ENCODE measurements at places on chromosomes 16 and 17. TPM values are rescaled to one million over a fixed set of nuclear protein-coding genes. Genes with fewer than 3 reads are reported as not detected.

DNA sequence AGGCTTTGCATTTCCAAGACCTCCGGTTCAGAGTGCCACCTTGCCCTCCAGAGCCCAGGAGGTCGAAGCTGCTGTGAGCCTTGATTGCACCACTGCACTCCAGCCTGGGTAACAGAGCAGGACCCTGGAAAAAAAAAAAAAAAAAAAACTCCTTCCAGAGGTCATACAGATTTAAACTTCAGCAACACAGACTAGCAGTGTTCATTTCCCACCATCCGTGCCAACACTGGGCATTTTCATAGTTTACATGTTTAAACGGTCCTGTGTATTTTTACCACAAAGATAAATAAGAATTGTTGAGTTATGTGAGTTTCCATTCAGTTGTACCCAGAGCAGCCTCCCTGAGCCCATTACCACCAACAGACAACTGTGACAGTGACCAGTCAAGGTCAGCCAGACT lies 50.4 kb downstream of the ZDHHC7 start:
- no peaks in the 10 kb centered on the region for H3K27me3 ChIP-seq
- H3K36me3 ChIP-seq: no peaks in the 10 kb centered on the region
- H3K4me1 ChIP-seq: no peaks in the 10 kb centered on the region
- DNase-seq: no peak
- no peak overlapping the region for H3K4me3 ChIP-seq

GRCh38 chr17:45353043-45353442 lies 36.2 kb upstream of the MAP3K14 start:
- no peaks in the 10 kb centered on the region for H3K36me3 ChIP-seq
- H3K27me3 ChIP-seq: no peaks in the 10 kb centered on the region
- peaks cover 12% of the 10 kb centered on the region for H3K4me1 ChIP-seq
- H3K27ac ChIP-seq: no peak overlapping the region

The WNK4 gene
- not detected for polyA plus RNA-seq

DNA sequence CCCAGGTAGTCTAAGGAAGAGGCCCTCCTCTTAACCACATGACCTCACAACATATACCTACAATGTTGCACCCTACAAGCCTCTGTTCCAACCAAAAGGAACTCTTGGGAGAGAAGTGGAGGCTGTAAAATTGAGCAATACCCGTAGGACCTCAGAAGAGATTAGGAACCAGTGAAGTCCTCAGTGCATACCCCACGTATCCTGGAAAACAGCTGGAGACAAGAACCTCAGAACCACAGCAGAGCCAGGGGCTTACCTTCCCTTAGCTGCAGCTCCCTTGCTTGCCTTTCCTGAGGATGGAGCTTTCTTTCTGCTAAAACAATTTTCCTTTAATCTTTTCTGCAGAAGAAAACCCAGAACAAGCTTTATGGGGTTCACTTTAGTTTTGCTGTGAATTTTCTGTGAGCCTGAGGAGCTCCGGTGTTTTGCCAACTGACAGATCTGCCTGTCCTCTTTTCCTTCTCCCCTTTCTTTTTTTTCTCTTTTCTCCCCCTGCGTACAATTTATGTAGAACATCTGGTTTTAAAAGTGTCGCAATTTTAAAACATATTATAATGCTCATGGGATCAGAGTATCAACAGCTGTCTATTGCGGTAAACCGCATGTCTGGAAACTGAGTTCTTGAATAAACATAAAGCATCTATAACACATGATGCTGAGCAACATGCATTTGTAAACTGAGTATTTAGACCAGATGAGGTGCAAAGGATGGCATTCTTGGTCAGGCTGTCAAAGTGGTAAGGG lies 226.4 kb upstream of the MAF start:
- no peak overlapping the region for H3K27ac ChIP-seq
- H3K4me3 ChIP-seq: no peak overlapping the region
- H3K4me1 ChIP-seq: no peaks in the 10 kb centered on the region
- H3K36me3 ChIP-seq: no peaks in the 10 kb centered on the region
- H3K27me3 ChIP-seq: no peaks in the 10 kb centered on the region
- DNase-seq: no peak

DNA sequence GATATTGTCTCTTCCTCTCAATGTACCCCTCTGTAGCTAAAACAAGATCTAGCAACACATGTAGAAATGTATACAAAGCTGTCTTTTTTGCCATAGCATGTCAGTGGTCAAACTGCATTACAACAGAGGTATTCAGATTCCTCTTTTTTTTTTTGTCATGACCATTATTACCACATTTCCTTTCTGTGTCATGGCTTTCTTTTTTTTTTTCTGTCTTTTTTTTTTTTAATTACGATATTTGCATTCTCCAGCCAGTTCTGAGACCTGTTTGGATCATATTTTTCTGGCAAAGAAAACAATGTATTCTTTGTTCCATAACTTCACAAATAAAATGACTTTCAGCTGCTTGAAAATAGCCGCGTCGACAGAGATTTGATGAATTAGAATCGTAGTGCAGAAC lies 27.4 kb upstream of the CAPNS2 start:
- H3K4me1 ChIP-seq: peaks cover 27% of the 10 kb centered on the region
- DNase-seq: peak; percentile 88
- no peak overlapping the region for H3K4me3 ChIP-seq
- no peaks in the 10 kb centered on the region for H3K27me3 ChIP-seq

DNA sequence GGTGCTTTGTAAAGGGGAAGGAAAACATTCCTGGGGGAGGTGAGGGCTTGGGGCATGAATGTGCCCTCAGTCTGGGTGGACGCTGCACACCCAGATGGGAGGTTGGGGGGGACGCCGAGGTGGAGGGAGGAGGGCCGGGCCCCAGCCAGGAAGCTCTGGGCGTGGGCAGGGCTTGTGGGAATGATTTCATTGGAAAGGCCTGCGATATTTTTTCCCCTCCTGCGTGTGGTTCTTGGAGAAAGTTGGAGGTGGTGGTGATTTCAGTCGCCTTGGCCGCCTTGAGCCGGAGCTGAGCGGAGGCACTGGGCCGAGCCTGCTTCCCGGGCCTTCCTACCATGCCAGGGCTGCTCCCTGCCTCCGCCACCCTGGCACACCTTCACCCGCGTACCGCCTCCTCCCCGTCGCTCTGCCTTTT lies 26.4 kb upstream of the CLEC18A start:
- H3K4me3 ChIP-seq: no peak overlapping the region
- H3K4me1 ChIP-seq: no peaks in the 10 kb centered on the region
- peaks cover 53% of the 10 kb centered on the region for H3K36me3 ChIP-seq
- H3K27me3 ChIP-seq: no peaks in the 10 kb centered on the region

The CCL4 gene
- polyA plus RNA-seq: 40.6 TPM

- no peak overlapping the region for H3K4me3 ChIP-seq
- no peak for DNase-seq
- no peak overlapping the region for H3K27ac ChIP-seq
- H3K4me1 ChIP-seq: no peaks in the 10 kb centered on the region
- peaks cover 94% of the 10 kb centered on the region for H3K36me3 ChIP-seq
- no peaks in the 10 kb centered on the region for H3K27me3 ChIP-seq
Measured at GRCh38 chr17:74799097-74799496, 23.0 kb upstream of the NAT9 start.

- H3K27me3 ChIP-seq: peaks cover 28% of the 10 kb centered on the region
- DNase-seq: no peak
- H3K4me3 ChIP-seq: no peak overlapping the region
- H3K36me3 ChIP-seq: no peaks in the 10 kb centered on the region
- H3K27ac ChIP-seq: no peak overlapping the region
Measured at GRCh38 chr17:38451840-38452529, 23.7 kb downstream of the ARHGAP23 start.

The DBNDD1 gene
- 0.07 TPM for polyA plus RNA-seq

The C16orf46 gene
- 0.42 TPM for polyA plus RNA-seq

DNA sequence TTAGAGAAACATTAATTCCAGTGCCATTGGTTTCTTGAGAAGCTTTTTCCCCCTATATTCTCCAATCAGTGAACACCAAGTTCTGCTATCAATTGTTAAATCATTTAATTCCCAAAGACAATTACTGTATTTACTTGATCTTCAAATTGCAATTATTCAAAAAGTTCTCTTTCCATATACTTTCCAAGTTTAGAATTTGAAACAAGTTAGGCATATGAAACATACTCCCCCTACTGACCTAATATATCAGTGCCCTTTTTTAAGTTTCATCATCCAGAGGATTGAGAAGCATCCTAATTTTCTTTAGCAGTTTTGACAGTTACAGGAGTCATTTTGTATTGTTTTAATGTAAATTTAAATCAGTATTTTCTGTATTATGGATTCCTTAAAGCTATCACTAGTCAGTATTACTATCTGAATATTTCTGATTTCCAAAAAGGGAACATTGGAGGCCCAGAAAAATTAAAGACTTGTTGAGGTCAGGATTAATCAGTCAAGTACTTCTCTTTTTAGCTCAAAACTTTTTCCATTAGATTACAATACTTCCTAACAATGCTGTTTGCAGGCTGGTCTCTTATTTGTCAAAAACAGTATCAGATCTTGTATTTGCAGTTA lies 16.3 kb downstream of the MEIOC start:
- DNase-seq: peak; percentile 9
- peaks cover 4% of the 10 kb centered on the region for H3K27me3 ChIP-seq
- no peak overlapping the region for H3K27ac ChIP-seq
- no peaks in the 10 kb centered on the region for H3K4me1 ChIP-seq

DNA sequence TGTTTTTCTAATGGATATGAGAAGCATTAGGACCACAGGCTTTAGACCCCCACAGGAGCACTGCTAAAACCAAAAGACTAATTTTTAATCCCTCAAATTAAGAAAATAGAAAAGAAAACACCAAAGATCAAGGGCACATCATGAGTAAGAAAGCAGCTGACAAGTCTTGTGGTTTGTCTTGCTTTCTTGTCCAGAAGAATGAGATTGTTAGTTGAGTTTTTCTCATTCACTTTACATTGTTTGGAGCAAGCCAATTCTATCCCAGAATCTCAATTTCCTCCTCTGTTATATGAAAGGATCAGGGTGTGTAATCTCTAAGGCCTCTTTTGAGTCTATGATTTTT lies 899.0 kb downstream of the KCNJ2 start:
- no peaks in the 10 kb centered on the region for H3K27me3 ChIP-seq
- no peak overlapping the region for H3K27ac ChIP-seq
- no peaks in the 10 kb centered on the region for H3K36me3 ChIP-seq
- H3K4me3 ChIP-seq: no peak overlapping the region
- no peak for DNase-seq

DNA sequence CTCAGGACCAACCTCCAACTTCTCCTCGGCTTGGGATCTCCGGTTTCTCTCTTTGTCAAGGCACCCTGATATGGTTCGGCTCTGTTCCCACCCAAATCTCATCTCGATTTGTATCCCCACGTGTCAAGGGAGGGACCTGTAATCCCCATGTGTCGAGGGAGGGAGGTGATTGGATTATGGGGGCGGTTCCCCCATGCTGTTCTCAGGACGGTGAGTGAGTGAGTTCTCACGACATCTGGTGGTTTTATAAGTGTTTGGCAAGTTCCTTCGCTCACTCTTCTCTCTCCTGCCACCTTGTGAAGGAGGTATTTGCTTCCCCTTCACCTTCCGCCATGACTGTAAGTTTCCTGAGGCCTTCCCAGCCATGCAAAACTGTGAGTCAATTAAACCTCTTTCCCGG lies 117.9 kb downstream of the SEC14L1 start:
- H3K27me3 ChIP-seq: no peaks in the 10 kb centered on the region
- H3K4me1 ChIP-seq: peaks cover 9% of the 10 kb centered on the region
- no peaks in the 10 kb centered on the region for H3K36me3 ChIP-seq
- no peak for DNase-seq
- H3K4me3 ChIP-seq: no peak overlapping the region

- no peaks in the 10 kb centered on the region for H3K36me3 ChIP-seq
- no peak overlapping the region for H3K4me3 ChIP-seq
- H3K27ac ChIP-seq: no peak overlapping the region
- no peaks in the 10 kb centered on the region for H3K4me1 ChIP-seq
- DNase-seq: no peak
Measured at GRCh38 chr17:21089933-21090901, 36.5 kb upstream of the DHRS7B start.

DNA sequence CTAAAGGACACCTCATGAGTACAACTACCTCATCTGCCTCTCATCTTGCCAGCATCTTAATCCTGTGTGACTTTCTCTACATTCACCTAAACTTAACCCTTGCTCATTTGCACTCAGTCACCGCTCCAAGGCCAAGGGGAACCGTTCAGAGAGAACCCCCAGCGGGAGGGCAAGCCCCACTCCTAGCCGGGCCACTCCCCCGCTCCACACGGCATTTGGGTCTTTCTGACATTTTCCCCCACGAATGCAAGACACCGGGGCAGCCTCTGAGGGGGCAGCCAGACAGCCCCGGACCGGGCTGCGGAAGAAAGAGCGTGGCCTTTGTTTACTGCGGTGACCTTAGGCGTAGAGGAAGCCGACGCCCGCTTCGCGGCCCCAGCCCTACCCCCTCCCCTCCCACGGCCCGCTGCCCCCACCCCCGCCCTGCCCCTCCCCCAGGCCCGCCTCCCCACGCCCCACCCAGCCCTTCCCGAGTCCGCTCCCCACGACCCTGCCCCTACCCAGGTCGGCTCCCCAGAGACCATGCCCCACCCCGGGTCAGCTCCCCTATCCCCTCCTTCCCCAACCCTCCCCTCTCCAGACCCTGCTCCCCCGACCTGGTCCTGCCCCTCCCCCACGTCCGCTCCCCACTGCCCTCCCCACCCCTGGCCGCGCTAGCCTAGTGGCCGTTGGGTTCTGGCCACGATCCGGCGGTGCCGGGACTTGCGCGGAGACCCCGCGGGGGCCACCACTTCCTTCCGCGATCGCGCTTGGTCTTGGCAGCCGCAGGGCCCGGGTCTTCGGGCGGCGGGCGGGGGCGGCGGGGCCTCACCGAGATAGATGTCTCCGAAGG lies 789 bp downstream of the CSNK1D start:
- peak overlapping the region; percentile 88 for H3K4me3 ChIP-seq
- H3K27ac ChIP-seq: peak overlapping the region; percentile 67
- no peaks in the 10 kb centered on the region for H3K27me3 ChIP-seq
- H3K36me3 ChIP-seq: peaks cover 43% of the 10 kb centered on the region
- H3K4me1 ChIP-seq: peaks cover 43% of the 10 kb centered on the region
- DNase-seq: peak; percentile 46

DNA sequence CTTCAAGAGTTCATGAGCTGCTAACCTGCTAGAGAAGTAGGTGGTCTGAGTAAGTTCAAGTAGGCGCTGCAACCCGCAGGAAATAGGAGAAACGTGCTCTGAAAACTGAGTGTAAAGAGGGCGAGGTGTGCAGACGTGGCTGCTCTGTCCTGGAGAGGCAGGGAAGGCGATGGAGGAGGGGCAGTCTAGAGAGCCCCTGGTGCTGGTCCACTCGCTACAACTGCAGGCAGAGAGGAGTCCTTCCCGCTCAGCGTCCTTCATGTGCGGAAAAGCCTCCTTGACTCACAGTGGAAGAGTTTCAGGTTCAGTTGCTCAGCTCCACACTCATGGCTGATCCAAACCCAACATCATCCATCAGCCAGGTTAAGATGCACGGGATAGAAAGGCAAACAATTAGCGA lies 12.1 kb downstream of the ABCA3 start:
- H3K27ac ChIP-seq: no peak overlapping the region
- H3K36me3 ChIP-seq: no peaks in the 10 kb centered on the region
- DNase-seq: no peak
- no peak overlapping the region for H3K4me3 ChIP-seq

GRCh38 chr16:65121870-65122723 lies at the start of gene CDH11:
Gene CDH11 (minus strand): TSS chr16:65122063. CDS start chr16:65004869, 117,194 bp downstream.
- H3K27me3 ChIP-seq: peaks cover 73% of the 10 kb centered on the region
- no peaks in the 10 kb centered on the region for H3K36me3 ChIP-seq
- H3K27ac ChIP-seq: no peak within 1 kb of the TSS
- no peak within 1 kb of the TSS for H3K4me3 ChIP-seq

The PDIA2 gene
- not detected for polyA plus RNA-seq

The CCDC92B gene
- not detected for polyA plus RNA-seq

All from CD14-positive monocyte (primary cell).